Stimulated activated CD4-positive, alpha-beta T cell treated with anti-CD3 and anti-CD28 coated beads, Interleukin-2, amount 100 ng/mL, for 24 hours (primary cell): ENCODE measurements at places on chromosomes 4 and X.

- DNase-seq, result no peak
Observed at GRCh38 chrX:134294548-134294947, 57.6 kb downstream of the CCDC160 start.

DNA sequence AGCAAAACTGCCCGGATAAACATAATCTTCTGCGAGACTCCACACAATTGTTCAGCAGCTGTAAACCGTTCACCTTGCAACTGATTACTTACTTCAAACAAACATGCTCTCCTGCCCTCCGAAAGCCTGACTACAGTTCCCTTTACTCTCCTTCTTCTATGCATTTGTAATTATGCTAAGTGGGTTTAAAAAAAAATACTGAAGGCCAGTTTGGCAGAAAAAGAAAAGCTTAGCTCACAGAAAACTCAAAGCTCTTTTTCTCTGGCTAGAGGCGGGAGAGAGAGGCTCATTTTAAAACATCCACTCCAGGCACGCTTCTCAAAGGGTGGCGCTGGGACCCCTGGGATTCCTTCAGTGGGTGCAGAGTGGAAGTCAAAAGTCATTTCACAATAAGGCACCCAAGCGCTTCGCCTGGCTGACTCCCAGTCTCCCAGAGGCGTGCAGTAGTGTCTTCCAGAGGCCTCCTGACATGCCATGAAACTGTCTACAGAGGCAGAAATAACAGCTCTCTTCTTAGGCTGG, 1.9 kb downstream of the DHRSX start:
- no peak for DNase-seq

GRCh38 chr4:109155084-109155483, 147.4 kb downstream of the COL25A1 start:
- no peak for DNase-seq

GRCh38 chr4:16461362-16461761, 235.1 kb upstream of the TAPT1 start:
- DNase-seq, result no peak

- DNase-seq, result peak; percentile 69
Observed at GRCh38 chrX:135974279-135974856, 580 bp upstream of the MMGT1 start.

GRCh38 chrX:120310861-120311726, at the start of gene TMEM255A:
Gene TMEM255A, minus strand, starts transcription at chrX:120311461. Its CDS starts 152 bp downstream, at chrX:120311309.
- DNase-seq, result no peak

- DNase-seq, result no peak
Observed at GRCh38 chr4:102036619-102037376, 246.3 kb downstream of the BANK1 start.

DNA sequence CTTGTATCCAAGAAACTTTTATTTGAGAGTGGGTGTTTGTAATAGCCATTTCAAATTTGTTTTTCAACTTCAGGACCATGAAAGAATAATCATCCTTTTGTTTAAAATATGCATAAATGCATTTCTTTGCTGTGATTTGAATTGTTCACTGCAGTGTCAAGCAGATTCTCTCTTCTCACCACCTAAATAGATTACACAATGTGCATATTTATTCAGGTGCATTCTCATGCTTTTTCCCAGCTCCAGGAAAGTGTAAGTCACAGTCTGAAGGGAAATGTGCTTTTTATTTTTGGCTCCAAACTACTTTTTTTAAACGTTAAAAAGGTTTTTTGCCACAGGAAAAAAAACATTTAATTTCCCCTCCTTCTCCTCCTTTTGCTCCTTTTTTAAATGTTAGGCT, 17.5 kb downstream of the C4orf33 start:
- no peak for DNase-seq

- DNase-seq, result no peak
Observed at GRCh38 chr4:157151711-157152110, 68.8 kb upstream of the GRIA2 start.

GRCh38 chr4:183394166-183394951, 50.1 kb upstream of the CDKN2AIP start:
- no peak for DNase-seq

DNA sequence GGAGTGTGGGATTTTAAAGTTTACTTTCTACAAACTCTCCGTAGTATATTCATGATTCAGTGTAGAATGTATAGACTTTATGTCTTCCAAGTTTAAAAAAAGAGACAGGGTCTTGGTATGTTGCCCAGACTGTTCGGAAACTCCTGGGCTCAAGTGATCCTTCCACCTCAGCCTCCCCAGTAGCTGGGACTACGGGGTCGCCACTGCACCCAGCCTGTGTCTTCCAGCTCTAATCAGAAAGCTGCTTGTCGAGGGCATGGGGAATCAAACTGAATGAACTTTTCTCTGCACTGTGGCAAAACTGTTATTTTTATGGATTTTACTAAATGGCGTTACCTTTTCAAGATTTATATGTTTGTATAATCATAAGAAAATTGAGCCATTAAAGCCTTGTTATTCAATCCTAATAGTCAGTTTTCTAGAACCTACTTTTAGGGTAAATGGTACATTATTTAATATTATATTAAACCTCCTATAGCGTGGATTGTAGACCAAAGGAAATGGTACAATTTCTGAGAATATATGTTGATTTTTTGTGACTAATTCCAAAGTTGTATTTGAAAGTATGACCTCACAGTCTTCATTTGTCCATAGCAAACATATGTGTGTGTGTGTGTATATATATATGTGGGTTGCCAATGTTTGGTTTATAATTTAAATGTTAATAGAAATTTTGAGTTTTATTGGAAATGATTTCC, 1.1 kb downstream of the BLOC1S4 start:
- no peak for DNase-seq

GRCh38 chr4:88604978-88605678, 12.8 kb downstream of the HERC3 start:
- no peak for DNase-seq

- no peak for DNase-seq
Observed at GRCh38 chrX:135484641-135485289, 35.7 kb upstream of the INTS6L start.

DNA sequence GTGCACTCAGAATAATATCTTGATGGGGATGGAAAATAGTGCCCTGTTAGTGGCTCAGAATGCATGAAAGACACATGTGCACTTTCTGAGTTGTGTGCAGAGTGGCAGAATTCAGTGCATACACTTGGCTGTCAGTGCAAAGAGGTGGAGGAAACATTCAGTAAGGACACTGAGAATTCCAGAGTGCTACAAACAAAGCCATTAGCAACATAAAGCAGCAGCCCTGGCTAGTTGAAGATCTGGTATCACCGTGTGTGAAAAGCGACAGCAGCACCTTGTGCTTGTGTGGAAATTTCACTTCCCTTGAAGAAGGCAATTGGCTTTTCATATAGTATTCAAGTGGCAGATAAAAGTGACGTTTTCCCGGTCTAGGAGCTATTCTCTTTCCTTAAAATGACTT, 810.4 kb downstream of the TRIML1 start:
- no peak for DNase-seq

DNA sequence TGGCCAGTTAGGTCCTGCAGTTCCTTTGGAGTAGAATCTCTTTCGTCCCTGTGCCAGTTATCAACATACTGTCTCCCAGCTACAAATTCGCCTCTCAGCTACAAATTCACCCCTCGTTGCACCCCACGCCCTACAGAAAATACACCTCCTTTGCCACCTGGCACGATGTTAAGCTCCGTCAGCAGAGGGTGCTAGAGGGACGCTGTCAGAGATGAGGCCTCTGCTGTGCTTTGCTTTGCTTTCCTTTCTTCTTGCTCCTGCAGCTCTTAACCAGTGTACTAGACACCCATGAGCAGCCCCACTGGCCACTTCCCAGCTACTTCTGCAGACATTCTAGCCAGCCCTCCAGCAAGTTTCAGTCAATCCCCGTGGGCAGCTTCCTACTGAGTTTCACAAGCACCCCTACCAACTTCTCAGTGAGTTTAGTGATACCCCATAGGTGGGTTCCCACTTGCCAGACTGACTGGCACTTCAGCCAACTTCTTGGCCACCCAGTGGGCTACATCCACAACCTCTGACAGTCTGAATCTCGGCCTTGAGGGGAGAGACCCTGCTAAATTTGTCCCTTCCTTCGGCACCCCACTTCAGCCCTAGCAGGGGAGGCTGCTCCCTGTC, 21.8 kb downstream of the HAUS3 start:
- DNase-seq, result peak; percentile 85

DNA sequence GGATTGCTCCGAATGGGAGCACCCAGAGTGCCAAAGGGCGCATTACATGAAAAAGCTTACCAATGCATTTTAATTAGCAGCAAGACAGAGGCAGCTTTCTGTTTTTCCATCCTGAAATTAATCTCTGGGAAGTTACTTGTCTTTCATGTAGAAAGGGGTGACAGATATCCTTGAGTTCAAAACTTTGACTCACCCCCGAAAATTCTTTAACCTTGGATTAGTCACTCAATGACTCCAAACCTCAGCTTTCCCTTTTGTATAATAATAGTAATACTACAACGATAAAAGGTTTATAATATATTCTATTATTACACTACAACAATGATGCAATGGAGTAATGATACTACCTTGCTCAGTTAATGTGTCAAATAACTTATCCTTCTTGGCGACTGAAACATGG, 126.3 kb downstream of the ADAMTS3 start:
- no peak for DNase-seq

- DNase-seq, result no peak
Observed at GRCh38 chrX:2689773-2690666, 1.1 kb upstream of the CD99 start.

DNA sequence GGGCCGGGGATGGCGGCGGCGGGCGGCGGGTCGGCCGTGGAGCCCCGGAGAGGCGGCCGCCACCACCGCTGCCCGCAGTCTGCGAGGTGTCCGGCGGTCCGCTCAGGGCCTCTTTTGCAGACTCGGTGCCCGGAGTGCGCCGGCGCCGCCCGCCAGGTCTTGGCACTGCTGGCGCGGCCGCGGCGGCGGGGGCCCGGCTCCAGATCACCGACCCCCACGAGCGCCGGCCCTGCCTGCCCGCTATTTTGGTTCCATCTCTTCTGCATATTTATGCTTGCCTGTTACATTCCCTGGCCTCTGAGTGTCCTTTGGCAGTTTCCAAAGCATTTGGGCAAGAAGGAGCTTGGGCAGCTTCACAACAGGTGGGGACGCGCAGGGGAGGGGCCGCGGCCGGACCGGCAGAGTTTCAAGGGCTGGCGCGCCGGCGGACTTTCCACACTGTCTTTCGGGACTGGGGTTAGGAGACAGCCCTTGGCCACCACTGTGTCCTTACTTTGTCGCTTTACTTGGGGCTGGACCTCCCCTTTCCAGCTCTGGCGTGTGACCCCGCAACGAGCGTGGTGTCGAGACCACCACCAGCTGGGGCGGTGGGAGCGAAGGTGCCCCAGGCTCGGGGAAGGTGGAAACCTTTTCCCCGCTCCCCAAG, 668 bp upstream of the TAPT1 start:
- DNase-seq, result peak; percentile 52

DNA sequence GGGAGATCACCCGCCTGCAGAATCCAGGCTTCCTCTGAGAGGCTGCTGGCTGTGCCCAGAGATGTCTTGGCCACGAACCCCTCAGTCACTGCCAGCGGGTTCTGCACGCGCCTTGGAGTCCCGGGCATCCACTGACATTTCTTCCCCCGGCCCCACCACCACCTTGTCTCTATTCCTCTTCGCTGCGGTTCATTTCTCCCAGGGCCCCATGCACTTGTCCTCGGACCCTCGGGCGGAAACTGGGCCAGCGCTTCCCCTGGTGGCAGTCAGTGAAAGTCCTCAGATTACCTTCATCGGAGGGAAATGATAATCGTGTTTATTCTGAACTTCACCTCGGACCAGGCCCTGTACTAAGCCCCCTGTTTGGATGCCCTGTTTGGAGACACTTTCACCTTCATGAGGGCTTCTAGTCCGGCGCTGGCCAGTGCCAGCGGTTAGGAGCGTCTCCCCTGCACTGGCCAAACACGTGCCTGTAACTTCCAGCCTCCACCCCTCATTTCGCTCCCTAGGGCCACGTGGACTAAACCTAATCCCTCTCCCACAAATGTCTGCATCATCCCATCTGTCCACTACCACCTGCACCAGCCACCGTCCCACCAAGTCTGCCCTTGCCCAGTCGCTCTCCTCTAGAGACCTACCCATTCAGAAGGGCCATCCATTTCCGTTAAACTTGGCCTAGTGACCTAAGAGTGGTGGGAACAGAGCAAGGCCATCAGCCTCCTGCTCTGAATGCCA, 82.0 kb downstream of the DCTD start:
- no peak for DNase-seq

DNA sequence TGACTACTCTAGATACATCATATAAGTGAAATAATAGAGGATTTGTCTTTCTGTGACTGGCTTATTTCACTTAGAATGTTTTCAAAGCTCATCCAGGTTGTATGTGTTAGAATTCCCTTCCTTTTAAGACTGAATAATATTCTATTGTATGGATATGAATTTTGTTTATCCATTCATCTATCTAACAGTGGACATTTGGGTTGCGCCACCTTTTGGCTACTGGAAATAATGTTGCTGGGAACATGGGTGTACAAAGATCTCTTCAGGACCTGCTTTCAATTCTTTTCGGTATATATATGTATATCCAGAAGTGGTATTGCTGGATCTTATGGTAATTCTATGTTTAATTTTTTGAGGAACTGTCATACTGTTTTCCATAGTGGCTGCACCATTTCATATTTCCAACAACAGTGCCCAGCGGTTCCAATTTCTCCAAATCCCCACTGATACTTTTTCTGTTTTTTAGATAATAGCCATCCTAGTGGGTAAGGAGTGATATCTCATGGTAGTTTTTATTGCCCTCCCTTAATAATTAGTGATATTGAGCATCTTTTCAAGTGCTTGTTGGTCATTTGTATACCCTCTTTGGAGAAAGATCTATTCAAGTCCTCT, 3.4 kb upstream of the SCD5 start:
- no peak for DNase-seq

GRCh38 chr4:96736352-96736889, 896.5 kb downstream of the PDHA2 start:
- DNase-seq, result no peak

GRCh38 chr4:128462103-128462783, 174.6 kb upstream of the PGRMC2 start:
- no peak for DNase-seq

DNA sequence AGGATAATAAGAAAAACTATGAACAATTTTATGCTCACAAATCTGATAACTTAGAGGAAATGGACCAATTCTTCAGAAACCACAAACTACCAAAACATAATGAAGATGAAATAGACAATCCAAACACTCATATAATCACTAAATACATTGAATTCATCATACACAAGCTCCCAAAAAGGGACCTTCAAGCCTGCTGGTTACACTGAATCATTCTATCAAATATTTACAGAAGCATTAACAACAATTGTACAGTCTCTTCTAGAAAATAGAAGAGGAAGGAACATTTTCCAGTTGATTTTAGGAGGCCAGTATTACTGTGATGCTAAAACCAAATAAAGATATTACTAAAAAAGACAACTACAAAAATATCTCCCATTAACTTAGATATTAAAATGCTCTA, 88.3 kb downstream of the IL15 start:
- DNase-seq, result no peak

DNA sequence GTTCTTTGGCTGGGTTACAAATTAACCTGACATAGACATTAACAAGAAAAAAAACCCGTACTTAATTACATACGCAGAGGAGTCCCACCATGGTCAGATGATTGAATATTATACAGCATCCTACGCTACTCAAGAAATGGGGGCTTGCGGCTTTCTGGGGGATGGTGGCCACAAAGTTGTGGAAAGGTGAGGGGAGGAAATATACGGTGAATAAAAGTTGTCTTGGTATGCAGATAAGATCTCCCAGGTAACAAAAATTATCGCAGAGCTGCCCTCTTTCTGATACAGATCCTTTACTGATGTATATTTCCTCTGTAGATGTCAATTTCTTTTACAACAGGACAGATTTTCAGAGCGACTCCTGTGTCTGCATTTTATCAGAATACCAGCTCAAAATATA, 890 bp downstream of the DCAF16 start:
- DNase-seq, result no peak
